ENCODE measurements at places on chromosomes 4 and X.

GRCh38 chrX:3541336-3541735, 172.1 kb downstream of the PRKX start:
- no peak for DNase-seq

GRCh38 chr4:32988165-32988811, 2268.1 kb downstream of the PCDH7 start:
- DNase-seq, result no peak

DNA sequence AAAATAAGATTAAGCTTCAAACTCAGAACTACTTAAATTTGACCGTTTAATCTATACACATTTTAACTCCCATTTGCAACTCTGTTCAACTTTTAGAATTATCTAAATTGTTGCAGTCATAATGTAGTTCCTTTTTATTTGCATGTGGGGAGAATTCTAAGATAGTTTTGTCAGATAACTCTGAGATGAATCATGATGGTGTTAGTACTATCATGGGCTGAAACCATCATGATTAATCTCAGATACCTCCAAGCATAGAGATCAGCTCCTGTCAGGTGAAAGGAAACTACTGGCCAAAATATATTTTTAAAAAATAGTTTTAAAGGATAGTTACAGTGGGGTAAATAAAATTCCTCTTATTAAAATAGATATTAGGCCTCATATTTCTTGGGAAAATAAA, 39.0 kb downstream of the FBXO8 start:
- DNase-seq, result no peak

DNA sequence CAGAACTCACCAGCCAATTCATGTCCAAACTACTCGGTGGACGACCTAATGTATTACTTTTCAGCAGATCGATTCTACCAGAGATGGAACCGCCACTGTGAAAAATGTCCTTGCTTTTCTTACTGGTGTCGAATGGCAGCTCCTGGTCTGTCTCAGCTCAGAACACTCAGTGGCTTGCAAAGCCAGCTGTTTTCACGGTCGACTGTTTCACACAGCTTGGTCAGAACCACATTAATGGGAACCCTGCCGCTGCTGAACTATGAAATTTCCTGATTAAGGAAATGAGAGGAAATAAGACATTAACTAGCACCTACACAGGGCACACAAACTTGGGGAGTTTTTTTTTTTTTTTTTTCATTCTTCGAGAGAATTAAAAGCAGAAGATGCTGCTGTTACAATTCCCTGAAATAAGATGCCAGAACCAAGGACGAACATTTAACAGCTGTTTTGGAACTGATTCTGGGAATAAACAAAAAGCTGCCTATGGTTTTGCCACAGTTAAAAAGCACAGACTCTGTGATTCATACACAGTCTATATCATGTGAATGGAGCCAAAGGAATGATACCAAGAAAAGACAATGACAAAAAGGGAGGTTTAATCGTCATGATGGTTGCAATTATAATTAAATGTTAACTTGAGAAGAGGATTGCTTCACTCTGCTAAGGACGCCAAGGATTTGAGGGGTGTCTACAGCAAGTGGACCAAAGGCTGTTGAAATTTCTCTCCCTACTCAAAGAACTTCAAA, 31.3 kb downstream of the SUPT20HL2 start:
- DNase-seq, result no peak

- DNase-seq, result peak; percentile 37
Measured at GRCh38 chr4:2691952-2692435, 64.1 kb downstream of the TNIP2 start.

DNA sequence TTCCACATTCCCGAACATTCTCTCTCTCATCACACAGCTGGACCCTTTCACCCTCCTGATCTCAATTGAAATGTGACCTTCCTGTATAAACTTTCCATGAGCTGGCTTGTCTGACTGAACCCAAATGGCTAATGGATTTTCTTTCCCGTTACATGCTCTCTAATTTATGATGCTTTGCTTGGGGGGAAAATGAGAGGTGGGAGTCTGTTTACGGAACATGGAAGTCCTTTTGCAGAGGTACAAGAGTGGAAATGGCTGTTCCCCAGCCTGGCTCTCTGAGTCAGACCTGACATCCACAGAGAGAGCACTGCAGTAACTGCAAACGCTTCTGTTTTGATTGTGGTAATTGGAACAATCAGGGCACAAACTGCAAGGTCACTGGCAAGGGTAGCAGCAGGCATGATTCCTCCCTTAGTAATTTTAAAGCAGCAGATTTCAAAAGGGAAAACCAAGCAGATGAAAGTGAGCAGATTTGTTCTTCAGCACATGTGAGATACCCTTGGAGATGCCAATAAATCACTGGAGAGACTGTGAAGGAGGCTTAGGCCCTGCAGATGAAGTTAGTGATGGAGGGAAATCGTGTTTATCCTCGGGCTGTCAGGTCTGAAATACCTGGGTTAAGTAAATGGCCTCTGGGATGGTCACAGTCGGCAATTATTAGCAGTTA, 83.9 kb downstream of the SNCA start:
- no peak for DNase-seq

GRCh38 chr4:7795983-7796382, 143.7 kb downstream of the AFAP1 start:
- no peak for DNase-seq

GRCh38 chrX:46694549-46694948, 64.4 kb downstream of the SLC9A7 start:
- DNase-seq, result no peak

DNA sequence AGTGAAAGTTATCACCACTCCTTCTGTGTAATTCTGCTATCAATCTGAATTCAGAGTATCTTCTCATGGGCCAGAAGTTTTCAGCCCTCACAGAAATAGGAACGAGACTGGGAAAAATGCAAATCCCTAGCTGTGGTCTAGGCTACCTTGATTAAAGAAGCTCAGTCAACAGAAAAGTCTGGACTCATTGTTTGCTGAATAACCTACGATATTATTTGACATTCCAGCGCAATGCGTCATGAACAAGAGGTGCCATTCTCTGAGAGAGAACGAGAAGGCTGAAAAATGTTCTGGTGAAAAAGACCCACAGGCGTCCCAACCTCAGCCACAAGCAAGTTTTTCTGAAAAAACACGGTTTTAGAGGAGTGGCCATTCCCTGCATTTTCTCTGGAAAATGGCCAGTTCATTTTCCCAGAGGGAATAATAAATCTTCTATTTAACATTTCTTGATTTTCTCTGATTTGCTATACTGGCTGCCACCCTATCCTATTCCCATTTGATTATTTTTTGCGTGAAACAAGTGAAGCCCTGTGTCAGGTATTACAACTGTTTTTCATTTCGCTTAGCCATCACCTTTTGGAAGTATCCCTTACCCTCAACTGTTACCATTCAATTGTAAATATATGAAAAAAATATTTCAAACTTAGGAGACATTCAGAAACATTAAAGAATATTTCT, 1117.6 kb upstream of the PRKX start:
- DNase-seq, result no peak

DNA sequence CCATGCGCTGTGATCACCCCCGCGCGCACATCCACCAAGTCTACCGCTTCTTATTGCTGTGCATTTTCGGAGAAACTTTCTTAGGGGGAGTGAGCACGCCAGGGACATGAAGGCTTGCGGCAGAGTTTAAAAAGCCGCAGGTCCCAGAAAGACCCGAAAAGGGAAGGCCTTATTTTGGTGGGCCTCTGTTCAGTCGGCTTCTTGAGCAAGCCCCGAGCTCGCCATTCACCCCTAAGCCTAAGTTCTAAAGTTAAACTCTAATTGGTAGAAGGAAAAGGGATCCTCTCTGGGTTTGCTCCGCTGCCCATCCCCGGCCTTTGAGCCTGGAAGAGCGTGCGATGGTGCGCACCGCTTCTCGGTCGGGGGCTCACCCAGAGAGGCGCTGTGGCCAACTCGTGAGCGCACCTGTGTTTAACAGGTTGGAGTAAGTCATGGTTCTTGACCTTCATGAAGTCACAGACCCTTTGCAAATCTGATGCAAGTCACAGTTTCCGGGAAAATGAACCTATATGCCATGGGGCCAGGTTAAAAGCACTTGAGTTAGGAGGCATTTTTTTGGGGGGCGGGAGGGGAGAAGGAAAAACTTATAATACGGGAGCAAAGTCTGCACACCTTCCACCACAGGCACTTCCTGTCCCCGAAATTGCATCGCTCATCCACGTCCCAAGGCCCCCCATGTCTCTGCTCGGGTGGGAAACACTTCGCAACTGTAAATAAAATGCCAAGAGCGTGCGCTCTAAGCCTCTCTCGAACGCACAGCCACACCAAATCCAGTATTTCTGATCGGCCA, 1.9 kb downstream of the PHOX2B start:
- no peak for DNase-seq

DNA sequence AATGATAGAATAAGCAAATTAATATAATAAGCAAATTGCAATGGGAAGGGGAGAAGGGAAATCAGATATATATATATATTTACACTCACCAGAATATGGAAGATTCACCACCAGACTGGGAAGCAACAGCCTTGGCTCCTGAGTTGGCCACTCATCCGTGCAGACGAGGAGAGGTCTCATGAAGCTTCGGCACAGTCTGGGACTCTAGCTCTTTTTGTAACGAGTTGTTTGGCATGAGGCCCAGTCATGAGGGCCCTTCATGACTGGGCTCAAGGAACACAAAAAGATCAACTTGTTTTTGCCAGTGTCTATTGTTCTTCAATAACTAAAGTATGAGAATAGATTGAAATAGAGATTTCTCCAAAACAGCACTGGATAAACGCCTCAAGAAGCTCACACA, 176.4 kb downstream of the ADGRA3 start:
- DNase-seq, result no peak

DNA sequence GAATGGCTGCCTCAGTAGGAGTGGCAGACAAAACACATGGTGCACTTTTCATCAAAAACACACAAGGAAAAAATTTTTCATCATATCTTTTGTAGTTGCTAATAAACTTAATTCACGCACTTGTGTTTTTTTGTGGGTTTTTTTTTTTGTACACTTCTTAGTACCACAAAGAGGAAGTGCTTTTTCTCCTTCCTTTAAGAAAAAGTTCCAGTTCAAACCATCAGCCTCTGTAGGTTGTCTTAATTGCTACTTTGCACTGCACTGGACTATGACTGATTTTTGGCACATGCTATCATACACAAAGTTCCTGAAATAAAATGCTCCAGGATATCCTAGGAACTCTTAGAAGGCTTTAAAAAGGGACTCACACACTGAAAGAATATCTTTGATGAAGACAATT, at the start of gene PHEX:
TSS of gene PHEX (plus strand) at position 242 of the 400 bp plus-strand sequence. CDS start 681 bp downstream, outside the sequence.
- no peak for DNase-seq

GRCh38 chr4:99735822-99736221, 78.2 kb upstream of the C4orf54 start:
- DNase-seq, result no peak

DNA sequence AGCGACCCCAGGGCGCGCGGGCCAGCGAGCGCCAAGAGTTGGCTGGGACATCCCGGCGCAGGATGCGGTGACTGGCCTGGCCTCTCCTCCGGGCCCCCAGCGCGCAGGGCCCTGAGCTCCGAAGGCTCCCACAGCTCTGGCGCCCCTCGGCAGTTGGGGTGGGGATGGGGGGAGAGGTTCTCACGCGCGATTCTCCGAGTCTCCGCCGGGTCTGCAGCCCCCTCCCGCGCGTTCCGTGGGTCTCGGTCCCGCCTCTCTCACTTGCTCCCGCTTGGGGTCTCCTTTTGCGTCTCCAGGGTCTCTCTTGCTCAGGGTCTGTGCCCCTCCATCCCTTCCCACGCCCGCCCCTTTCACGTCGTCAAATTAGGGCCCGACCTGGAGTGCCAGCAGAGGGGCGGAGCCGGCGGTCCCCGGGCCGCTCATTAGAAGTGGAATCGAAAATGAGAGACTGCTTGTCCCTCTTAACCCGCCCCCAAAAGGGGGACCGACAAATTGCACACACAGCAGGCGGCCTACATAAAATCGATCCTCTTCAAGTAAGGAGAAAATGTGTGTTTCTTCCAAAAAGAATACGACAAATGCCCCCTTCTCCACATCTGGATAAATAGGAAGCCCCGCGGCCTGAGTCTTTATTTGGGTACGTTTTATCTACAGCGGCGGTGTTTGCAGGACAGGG, 877 bp upstream of the NKX1-1 start:
- DNase-seq, result no peak

- DNase-seq, result no peak
Measured at GRCh38 chr4:171334549-171334948, 478.7 kb upstream of the GALNTL6 start.

DNA sequence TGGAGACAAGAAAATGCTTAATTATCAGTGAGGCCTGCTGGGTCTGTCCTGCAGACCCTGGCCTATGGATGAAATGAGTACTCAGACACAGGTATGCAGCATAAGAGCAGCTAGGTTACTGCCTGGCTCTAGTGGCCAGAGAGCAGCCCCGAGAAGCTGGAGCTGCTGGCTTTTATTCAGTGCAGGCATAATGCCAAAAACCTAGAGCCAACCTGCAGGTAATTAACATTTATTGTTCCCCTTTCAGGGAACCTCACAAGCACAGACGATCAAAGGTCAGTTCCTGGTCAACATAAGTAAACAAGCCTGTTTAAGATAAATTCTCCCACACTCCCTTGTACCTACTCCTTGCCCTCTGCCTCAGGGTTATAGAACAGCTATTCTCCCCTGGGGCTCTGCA, 13.3 kb downstream of the IDS start:
- no peak for DNase-seq

GRCh38 chr4:7429069-7429416, 5.7 kb downstream of the PSAPL1 start:
- DNase-seq, result no peak

DNA sequence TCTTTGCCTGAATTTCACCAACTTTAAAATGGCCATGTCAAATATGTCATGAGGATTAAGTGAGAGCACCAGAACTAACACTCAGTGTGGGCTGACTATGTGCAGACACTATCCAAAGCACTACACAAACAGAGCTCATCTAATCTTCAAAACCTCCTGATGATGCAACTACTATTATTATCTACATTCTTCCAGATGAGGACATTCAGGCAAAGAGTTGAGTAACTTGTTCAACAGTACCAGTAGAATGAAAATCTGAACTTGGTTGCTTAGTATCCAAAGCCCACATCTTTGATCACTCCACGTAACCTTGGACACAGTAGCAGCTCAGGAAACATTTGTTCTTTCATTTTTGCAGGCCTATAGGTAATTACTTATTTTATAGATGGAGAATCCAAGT, 90.1 kb downstream of the ATP8A1 start:
- no peak for DNase-seq

GRCh38 chr4:12050357-12050756, 621.7 kb upstream of the HS3ST1 start:
- no peak for DNase-seq

GRCh38 chr4:121554382-121554781, 142.4 kb downstream of the ANXA5 start:
- no peak for DNase-seq

- DNase-seq, result no peak
Measured at GRCh38 chr4:94342694-94343093, at the start of gene HPGDS. Gene HPGDS (minus strand): TSS chr4:94342836. CDS start chr4:94334629, 8,207 bp downstream.
